NCI-H2029 (cell line): ENCODE measurements at places on chromosomes 1 and 21.

- DNase-seq: no peak
Observed at GRCh38 chr21:46562472-46562871, 42.4 kb downstream of the S100B start.

DNA sequence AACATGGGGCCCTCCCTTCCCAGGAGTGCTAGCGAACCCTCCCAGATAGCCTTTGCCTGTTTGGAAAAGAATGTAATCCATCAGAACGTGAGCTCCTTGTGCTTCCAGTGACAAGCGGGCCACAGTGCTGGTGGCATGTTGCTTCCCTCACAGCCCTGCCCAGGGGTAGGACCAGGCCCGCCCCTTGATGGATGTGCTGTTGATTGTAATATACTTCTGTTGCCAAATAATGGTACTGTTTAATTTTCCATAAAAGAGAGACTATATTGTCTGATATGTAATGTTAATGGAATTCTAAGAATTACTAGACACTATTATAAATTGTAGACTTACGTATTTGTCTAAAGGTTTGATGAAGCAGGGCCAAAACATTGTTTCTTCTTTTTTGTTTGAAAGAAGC is 16.4 kb downstream of the ATP5PO start:
- no peak for DNase-seq

DNA sequence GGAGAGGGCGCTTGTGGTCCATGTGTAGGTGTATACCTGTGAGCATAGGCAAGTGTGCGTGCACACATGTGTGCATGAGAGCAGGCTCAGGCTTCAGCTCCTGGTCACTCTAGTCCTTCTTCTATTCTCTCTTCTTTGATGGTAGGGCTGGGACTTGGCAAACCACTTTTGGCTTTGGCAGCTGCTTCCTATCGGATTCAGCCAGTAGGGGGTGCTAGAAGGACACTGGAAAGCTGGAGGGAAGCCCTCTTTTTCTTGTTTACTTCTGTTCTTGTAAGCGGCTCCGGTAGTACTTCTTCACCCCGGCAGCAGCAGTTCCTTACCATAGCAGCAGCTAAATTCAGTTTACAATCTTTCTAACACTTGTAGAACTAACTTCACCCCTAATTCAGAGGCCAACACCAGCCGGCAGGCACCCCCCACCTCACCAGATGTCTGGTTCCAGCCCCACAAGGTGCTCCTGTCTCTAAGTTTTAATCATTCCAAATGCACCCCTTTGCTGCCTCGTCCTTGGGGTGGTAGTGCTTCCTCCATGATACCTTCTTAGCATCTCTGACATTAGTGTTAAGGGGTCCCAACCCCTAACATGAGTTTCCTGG is 25.1 kb downstream of the NENF start:
- peak; percentile 42 for DNase-seq

- no peak for DNase-seq
Observed at GRCh38 chr1:214425716-214426425, 125.5 kb downstream of the PTPN14 start.

DNA sequence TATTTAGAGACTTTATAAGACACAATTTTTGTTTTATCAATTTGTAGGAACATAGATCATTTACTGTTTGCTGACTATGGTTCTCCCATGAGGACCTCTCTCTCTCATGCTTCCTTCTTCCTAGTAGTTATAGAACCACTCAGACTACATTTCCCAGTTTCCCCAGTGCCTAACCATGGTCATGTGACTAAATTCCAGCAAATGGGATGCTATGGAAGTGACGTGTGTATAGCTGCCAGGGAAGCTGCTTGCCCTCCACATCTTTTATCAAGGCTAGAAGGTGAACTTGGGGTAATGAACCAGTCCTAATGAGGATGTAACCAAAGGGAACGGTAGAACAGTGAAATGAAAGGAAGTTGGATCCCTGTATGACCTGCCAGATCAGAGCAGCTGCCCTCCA is 184.0 kb downstream of the MIS18A start:
- no peak for DNase-seq

- no peak for DNase-seq
Observed at GRCh38 chr1:208787219-208787618, 543.0 kb upstream of the PLXNA2 start.

GRCh38 chr1:88612292-88612691 is 71.8 kb upstream of the PKN2 start:
- no peak for DNase-seq

DNA sequence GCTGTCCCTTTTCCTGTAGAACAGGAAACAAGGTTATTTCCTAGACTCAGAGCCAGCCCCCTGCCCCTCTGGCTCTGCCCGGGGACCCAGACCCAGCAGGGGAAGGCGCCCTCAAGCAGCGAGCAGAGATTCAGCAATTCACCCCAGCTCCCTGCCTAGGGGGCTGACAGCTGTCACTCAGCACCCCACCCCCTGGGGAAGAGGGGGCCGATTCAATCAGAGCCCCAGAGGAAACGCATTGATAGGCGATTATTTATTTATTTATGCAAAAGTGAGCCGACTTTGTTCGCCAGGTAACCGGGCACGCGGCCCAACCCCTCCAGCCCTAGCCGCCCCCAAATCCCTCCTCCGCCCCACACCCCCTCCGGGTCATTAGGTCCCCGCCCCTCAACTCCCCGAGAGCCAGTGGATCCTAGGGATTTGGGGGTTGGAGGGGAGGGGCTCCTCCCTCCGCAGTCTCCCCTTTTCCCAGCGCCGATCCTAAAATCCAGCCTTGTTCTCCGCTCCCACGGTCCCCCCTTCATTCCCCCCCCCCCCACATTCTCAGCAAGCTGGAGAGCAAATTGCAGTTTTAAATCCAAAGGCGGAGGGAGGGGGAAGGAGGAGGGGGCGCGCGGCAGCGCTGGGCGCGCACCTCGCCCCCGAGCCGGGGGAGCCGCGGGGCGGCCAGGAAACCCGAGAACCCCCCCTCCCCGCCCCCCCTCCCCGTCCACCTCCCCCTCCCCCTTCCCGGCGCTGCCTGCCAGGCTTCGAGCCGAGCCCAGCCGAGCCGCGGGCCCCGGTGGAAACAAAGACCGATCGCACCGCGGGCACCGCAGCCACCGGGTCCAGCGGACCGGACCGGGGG is 1.3 kb downstream of the AHDC1 start:
- no peak for DNase-seq

- no peak for DNase-seq
Observed at GRCh38 chr1:43418858-43419257, 29.2 kb downstream of the SZT2 start.

GRCh38 chr1:94643819-94644218 is 102.3 kb upstream of the F3 start:
- DNase-seq: no peak

DNA sequence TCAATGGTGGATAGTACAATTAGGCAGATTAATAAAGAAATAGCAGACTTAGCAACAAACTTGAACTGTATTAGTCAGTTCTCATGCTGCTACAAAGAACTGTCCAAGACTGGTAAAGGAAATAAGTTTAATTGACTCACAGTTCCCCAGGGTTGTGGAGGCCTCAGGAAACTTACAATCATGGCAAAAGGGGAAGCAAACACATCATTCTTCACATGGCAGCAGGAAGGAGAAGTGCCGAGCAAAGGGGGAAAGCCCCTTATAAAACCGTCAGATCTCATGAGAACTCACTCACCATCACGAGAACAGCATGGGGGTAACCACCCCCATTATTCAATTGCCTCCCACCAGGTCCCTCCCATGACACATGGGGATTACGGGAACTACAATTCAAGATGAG is 27.1 kb upstream of the PDE4B start:
- no peak for DNase-seq

DNA sequence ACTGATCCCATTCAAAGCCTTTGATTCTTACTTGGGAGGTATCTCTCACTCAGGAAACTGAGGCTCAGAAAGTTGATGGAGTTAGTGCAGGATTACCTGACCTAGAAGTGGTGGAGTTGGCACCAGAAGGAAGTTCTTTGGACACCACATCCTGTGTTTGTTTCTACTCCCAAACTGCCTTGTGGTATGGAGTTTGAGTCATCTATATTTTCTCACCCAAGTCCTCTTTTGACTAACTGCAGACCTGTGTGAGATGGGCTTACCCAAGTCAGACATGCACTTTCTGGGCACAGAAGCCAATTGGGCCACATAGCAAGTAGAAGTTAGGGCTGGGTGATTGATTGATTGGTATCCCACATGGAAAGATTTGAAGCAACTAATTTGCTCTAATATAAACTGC is 36.1 kb downstream of the FGGY start:
- DNase-seq: no peak

DNA sequence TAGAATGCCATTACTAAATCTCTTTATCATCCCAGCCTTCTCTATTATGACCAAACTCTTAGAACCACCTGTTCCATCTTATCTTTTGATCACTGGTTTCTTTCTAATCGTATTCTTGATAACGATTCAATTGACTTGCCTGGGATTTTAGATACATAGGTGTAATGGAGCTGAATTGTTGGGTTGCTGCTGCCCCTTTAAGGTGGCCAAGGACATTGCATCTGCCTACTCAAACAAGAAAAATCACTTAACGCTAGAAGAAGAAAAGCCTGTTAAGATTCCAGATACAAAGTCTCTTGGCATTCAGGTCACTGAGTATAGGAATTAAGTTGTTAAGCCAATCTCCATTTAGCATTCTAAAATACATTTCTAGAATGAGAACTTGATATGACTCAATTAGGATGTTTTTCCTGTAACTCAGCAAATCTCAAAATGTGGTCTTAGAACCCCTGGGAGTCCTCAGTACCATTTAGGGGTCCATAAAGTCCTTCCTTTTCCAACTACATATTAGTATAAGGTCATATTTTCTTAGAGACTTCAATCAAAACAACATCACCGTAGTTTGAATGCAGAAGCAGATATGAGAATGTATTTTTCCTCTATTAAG is 12.4 kb downstream of the NEXN start:
- DNase-seq: no peak

GRCh38 chr1:156927215-156928042 is 7.0 kb downstream of the LRRC71 start:
- peak; percentile 73 for DNase-seq

- DNase-seq: peak; percentile 96
Observed at GRCh38 chr1:61049850-61050540, 32.4 kb upstream of the NFIA start.

DNA sequence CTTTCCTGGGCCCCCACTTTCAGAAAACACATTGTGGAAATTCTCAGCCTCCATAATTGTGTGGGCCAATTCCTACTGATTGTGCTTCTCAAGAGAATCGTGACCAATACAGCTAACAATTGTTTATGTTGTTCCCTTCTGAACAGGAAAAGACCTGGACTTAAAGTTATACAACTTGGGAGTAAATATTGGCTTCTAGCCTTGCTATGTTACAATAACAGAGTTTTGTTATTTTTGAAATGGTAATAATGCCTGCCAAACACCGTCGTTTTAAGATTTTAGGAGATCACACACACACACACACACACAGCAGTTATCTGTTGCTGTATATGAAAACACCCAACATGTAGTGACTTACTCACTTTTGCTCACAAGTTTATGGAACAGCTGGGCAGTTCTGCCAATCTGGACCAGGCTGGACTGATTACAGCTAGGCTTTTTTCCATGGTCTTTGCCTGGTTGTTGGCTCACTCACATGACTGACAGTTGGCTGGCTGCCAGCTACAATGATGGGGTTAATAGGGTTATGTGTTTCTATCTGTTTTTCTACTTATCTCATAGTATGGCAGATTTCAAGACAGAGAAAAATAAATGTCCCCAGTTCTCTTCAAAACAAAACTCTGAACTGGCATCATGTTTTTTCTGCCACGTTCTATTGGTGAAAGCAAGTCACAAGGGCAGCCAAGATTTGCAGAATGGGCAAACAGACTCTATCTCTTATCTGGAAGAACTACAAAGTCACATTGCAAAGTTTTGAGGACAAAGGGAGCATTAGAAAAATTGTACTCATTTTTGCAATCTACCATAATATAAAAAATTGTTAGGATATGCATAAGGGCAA is 447.5 kb downstream of the NEGR1 start:
- DNase-seq: no peak

GRCh38 chr1:55276671-55277376 is 61.7 kb upstream of the USP24 start:
- DNase-seq: no peak

DNA sequence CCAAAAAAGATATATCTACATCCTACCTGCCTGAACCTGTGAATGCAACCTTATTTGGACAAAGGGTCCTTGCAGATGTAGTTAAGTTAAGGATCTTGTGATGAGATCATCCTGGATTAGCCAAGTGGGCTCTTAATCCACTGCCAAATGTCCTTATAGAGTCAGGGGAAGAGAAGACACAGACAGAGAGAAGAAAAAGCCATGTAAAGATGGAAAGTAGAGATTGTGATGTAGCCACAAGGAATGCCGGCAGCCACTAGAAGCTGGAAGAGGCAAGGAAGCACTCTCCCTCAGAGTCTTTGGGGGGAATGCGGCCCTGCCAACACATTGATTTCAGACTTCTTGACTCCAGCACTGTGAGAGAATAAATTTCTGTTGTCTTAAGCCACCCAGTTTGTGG is 16.2 kb downstream of the HSD11B1 start:
- DNase-seq: no peak

DNA sequence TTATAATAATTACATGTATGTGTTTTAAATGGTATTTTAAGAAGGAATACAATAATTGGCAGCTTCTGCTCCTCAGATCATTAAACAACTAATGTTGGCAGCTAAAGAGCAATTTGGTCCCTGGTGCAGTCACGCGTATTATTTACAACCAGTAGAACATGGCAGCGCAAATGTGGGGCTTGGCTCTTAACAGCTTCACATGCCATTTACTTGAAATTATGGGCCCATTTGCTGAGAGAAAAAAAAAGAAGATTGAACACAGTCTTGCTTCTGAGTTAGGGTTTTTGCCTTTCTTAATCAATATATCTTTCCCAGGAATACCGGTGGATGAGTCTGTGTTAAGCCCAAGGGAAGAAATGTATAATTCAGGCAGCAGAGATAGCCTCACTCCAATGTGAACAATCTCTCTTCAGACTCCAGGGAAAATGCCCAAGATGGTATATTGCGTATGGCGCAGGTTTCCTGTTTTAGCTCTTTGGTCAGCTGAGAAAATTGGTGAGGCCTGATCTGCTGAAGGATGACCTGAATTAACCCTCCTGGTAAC is 174.5 kb downstream of the DISC1 start:
- no peak for DNase-seq

GRCh38 chr1:50742523-50742922 is 217.5 kb downstream of the FAF1 start:
- no peak for DNase-seq
